Prostate gland (tissue), 2 donors: ENCODE measurements at places on chromosomes 4 and X. TPM values are rescaled to one million over a fixed set of nuclear protein-coding genes. Genes with fewer than 3 reads are reported as not detected.

Gene C4orf46
- total RNA-seq, result 8.1 TPM

- no peak for DNase-seq
Measured at GRCh38 chrX:5617666-5618065, 611.0 kb downstream of the NLGN4X start.

GRCh38 chr4:66606908-66607307, 936.6 kb upstream of the EPHA5 start:
- DNase-seq, result no peak

DNA sequence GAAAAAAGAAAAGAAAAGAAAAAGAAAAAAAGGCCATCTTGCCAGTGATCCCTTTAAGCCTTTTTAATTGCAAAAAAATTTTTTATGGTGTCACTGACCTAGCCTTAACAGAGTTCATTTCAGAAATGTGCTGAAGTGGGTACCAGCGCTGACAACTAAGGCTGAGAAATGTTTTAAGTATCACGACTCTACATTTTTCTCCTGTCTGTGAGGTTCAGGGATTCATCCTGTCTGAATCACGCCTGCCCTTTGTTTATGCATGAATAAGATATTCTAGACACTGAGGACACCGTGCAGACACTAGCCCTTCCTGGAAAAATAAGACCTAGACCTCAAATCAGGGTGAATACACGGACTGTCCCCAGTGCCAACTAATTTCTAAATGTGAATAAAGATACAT, 154.4 kb upstream of the NOCT start:
- no peak for DNase-seq

Gene KIAA0232
- total RNA-seq, result 42.1 TPM

Gene HS6ST2
- 1.1 TPM for total RNA-seq

GRCh38 chr4:6943012-6943884, 33.6 kb downstream of the TBC1D14 start:
- DNase-seq, result no peak
